ENCODE measurements at places on chromosomes 13 and 19. TPM values are rescaled to one million over a fixed set of nuclear protein-coding genes. Genes with fewer than 3 reads are reported as not detected.

Gene GJB6
- 32.6 TPM for total RNA-seq

Gene RTBDN
- total RNA-seq: not detected

Gene FCHO1
- total RNA-seq: 0.90 TPM

Gene LRRC63
- total RNA-seq: not detected

Gene PIH1D1
- 115 TPM for total RNA-seq

Gene POLR1D
- 134 TPM for total RNA-seq

Gene CAMSAP3
- total RNA-seq: 7.0 TPM

Gene SIAH3
- total RNA-seq: not detected

Gene PABPC3
- total RNA-seq: under 0.01 TPM

Gene ZNF235
- 6.1 TPM for total RNA-seq

Gene SHISA7
- total RNA-seq: not detected

Gene CERS4
- total RNA-seq: 2.1 TPM

Gene TEX26
- total RNA-seq: not detected

Gene PHLDB3
- total RNA-seq: 32.3 TPM

GRCh38 chr13:33775339-33776108, 42.4 kb upstream of the RFC3 start:
- no peak for DNase-seq

DNA sequence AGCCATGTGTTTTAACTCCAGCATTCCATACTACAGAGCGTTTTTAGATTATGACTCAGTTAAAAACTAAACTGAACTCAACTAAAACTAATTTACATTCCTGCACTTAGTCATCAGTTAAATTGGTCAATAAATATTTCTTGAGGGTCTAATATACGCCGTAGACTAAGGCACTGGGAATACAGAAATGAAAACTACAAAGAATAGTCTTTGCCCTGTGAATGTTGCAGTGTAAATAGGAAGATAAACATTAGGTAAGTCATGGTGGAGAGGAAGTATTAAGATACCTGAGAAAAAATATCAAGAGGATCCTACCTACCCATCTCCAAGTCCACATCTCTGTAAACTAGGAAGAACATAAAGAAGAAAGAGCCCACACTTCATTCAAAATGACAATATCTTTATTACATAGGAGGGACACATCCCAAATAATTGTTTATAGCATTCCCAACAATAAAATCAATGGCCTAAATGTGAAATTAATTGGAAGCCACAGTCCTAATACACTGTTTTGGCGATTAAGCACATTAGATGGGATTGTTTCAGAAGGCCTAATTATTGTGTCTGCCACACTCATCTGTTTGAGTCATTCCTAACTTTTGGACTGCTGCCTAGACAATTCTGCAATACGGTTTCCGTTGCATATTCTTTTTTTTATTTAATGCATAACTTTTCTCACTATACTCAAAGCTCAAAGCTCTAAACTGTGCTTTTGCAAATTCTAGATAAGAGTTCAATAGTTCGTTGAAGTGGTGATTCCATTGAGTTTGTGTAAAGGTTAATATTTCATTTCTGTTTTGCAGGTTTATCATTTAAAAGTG, 52.9 kb downstream of the MBNL2 start:
- peak; percentile 92 for DNase-seq

DNA sequence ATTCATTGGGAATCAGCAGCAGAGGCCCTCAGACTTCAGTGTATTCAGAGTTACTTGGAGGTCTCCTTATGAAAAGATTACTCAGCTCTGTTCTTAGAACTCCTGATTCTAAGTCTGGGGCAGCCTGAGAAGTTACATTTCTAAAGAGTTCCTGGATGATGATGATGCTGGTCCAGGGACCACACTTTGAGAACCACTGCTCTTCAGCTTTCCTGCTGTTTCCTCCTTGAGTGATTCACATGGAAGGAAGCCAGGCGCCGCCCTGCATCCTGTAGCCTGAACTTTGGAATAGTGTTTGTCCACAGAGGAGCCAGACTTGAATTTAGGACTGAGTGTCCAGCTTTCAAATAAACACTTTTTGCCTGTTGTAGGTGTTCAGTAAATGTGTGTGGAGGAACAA, 2.9 kb downstream of the CEBPG start:
- DNase-seq: peak; percentile 90

- peak; percentile 22 for DNase-seq
These were observed 391.8 kb downstream of the FGF9 start for GRCh38 chr13:22062478-22063205.

DNA sequence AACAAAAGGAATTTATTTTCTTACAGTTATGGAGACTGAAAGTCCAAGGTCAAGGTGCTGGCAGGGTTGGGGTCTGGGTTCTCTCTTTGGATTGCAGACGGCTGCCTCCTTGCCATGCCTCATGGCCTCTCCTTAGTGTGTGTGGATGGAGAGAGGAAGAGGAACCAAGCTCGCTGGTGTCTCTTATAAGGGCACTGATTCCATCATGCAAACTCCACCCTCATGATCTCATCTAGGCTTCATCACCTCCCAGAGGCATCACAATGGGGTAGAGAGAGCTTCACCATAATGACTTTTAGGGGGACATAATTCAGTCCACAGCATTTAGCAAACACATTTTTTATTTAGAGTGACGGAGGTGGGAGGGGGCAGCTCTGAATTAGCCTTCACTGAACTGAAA, 104.9 kb upstream of the ABCC4 start:
- no peak for DNase-seq

DNA sequence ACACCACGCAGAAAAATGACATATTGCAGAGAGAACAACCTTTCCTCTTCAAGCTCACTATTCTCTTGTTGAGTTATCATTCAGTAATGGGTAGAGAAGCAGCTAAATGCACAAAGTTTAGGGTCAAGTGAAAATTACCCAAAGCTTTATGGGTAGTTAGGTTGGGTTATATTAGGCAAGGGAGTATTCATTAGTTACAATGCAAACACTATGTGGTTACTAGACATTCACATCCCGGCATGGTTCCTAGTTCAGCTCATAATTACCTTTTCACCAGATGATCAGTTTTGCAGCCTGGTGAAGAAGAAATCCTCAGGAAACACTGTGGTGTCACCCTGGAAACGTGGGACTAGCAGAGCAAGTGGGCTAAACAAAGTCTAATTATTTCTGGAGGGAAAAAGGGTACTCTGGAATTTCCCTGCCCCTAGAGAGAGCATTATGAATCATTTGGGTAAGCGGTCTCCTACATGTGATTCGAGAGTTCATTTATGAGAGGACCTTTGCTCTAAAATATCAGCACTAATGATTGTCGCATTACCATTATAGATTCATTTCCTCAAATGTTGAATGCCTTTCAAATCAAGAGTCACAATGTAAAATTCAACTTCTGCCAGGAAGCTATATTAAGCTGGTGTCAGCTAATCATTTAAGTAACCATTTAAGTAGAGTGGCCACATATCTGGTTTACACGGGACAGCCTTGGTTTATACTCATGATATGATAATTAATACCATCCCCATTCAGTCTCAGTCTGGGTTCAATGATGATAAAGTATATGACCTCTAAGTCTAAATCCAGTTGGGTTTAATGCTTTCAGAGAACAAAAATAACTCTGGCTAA, 1208.0 kb downstream of the DIAPH3 start:
- DNase-seq: no peak

DNA sequence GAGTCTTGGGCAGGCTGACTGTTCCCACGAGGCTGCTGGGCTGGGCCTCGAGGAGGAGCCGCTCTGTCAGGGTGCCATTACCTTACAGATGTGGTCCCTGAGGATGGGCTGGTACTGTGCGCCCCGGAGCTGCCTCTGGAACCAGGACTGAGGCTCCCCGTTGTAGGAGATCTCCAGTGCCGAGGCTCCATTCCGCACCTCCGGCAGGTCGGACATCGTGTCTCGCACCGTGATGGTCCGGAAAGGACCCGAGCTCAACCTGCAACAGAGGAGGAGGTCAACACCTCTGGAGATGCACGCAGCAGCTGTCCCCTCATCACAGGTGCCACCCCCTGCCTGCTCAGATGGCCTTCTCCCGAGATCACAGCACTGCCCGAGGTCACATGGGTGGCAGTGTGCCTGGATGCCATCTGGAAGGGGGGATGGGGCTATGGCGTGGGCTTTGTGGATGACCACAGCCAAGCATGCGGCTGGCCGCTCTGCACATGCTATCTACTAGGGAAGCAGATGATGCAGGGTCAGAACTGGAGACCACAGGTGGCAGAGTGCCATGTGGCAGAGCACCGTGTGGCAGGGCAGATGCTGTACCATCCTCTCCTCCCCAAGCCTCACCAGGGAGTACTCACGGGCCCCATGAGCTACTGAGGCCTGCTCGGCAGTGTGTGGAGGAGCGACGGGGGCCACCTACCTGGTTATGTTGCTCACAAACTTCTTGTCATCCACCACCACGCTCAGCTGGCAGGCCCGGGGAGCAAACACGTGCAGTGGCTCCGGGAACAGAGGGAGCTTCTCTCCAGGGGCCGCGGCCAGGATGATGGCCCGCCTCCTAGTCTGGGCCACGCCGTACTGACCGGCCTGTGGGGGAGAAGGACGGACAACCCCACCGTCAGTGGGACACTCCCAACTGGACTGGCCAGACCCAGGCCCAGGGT, 18.3 kb upstream of the EIF3G start:
- no peak for DNase-seq

- no peak for DNase-seq
These were observed 454.5 kb downstream of the IRS2 start for GRCh38 chr13:109331898-109332297.

DNA sequence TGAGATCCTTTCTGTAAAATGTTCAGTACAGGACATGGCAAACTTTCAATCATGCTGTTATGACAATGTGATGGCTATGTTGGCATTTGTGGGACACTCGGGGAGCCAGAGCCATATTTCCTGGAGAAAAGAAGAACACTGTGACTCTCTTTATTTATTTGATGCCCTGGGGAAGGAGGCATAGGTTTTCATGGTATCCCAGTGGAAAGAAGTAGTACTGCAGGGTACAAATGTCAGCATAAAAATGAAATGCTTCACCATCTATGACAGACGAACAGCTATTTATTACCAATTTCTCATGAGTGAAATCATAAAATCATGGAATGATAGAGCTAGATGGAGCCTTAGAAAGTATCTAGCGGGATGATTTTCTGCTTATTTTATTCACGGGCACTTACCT, 217.1 kb downstream of the COL4A1 start:
- no peak for DNase-seq

DNA sequence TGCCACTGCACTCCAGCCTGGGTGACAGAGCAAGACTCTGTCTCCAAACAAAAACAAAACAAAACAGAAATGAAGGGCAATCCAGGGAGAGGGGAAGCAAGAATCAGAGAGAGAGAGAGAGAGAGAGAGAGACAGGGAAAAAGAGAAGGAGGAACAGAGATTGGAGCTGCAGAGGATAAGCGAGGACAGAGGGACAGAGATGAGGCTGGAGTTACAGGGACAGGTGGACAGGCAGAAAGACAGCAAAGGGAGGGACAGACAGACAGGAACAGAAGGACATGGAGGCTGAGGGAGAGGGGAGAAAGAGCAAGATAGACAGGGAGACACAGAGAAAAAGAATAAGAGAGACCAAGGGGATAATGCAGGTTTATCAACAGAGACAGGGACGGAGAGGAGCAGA, 1.3 kb upstream of the CRX start:
- DNase-seq: no peak

GRCh38 chr13:43764349-43764748, 22.4 kb downstream of the ENOX1 start:
- DNase-seq: no peak

GRCh38 chr13:113157206-113157928, 1.1 kb upstream of the PROZ start:
- DNase-seq: no peak

DNA sequence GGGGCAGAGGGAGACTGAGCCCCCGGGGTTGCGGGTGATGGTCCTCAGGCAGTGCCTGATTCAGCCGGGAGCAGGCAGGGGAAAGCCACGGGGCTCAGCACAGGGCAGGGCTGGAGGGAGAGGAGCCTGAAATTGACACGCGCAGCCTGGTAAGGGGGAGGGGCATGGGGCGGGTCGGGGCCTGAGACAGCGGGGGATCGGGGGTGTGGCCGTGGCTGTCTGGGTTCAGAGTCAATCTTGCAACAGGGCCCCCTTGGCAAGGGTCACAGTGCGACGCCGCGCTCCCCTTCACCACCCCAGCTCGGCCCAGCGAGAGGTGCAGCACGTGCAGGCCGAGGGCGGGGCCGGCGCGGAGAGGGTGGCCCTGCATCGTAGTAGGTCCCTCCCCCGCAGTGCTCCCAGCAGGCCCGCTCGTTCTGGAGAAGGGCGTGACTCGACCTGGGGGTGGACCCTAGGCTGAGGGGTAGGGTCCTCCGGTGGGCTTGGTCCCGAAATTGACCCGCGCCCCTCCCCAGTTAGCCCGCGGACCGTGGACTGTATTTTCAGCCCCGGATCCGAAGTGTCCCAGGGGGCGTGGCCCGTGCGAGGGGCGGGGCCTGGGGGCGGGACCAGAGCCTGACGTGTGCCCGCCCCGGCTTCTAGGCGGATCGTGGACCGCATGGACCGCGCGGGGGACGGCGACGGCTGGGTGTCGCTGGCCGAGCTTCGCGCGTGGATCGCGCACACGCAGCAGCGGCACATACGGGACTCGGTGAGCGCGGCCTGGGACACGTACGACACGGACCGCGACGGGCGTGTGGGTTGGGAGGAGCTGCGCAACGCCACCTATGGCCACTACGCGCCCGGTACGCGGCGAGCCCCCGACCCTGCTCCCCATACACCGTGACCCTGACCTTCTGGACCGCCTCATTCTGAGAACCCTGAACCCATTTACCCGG, 6.0 kb downstream of the RCN3 start:
- peak; percentile 41 for DNase-seq

- DNase-seq: no peak
These were observed at the start of gene PDE4C for GRCh38 chr19:18225702-18226468. TSS of gene PDE4C (minus strand) at chr19:18226438. CDS start at chr19:18226415, 23 bp downstream.

DNA sequence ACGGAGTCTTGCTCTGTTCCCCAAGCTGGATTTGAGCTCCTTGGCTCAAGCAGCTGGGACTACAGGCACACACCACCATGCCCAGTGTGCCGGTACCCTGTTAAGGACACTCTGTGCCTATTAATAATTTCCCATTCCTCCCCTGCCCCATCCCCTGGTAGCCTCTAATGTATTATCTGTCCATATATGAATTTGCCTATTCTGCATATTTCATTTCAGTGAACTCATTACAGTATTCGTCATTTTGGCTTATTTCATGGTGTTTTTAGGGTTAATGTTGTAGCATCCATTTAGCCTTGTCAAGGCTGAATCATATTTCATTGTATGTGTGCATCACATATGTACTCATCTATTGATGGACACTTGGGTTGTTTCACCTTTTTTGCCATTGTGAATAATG, 33.6 kb downstream of the SKA3 start:
- no peak for DNase-seq

DNA sequence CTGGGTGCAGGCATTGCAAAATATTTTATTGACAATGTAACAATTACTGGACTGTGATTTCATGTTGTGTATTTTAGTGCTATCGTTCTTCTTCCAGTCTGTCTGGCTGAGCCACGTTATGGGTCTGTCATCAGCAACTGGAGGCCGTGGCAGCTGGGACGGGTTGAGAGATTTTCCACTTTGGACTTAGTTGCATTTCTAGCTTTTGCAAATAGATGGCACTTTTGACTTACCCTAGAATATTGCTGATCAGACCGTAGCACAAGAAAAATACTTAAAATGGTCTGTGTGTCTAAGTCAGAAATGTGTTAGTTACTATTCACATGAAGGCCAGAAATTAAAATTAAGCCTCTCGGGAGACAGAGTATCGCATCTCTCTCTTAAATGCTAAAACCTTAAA, 211.1 kb downstream of the TEX29 start:
- DNase-seq: peak; percentile 4

GRCh38 chr13:89269737-89270136, 1598.6 kb downstream of the SLITRK5 start:
- DNase-seq: no peak

- DNase-seq: no peak
These were observed 53.1 kb upstream of the CYSLTR2 start for GRCh38 chr13:48600374-48601364.
